Smooth muscle cell of bladder (primary cell): ENCODE measurements at places on chromosomes 5 and 9. TPM values are rescaled to one million over a fixed set of nuclear protein-coding genes. Genes with fewer than 3 reads are reported as not detected.

Gene SLC35D2
- 13.4 and 17.2 TPM in 2 replicates for total RNA-seq

Gene SMIM33
- total RNA-seq: not detected in 2 replicates

Gene WDR38
- total RNA-seq: not detected in 2 replicates

Gene PCDHB14
- total RNA-seq: 0.46 and 0.85 TPM in 2 replicates
